ENCODE measurements at places on chromosomes 7 and 10.

DNA sequence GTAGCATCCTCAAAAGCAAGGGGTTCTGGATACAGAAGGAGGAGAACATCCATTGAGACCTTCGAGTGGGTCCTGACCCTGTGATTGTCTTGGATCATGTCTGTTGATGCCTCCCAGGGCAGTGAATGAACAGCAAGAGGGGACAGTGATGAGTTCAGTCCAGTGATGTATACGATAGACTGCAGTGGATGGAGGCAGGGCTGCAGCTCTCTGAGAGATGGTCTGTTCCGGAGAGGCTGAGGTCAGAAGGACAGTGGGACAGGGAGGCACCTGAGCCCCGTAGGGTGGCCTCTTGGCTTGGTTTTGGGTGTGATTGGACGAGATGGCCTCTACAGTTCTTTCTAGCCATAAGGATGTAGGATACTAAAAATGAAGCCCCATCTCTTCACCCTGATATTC, 280.4 kb downstream of the CAMK1D start:
- no peak overlapping the region for H3K27ac ChIP-seq
- DNase-seq, result no peak

GRCh38 chr10:116669832-116670644, 49.3 kb downstream of the PNLIPRP2 start:
- H3K27ac ChIP-seq, result no peak overlapping the region
- H3K4me3 ChIP-seq, result peak overlapping the region; percentile 68
- H3K4me1 ChIP-seq, result peaks cover 46% of the 10 kb centered on the region
- peaks cover 9% of the 10 kb centered on the region for H3K27me3 ChIP-seq
- peaks cover 7% of the 10 kb centered on the region for H3K36me3 ChIP-seq

- H3K36me3 ChIP-seq, result peaks cover 16% of the 10 kb centered on the region
- H3K4me1 ChIP-seq, result no peaks in the 10 kb centered on the region
- H3K27ac ChIP-seq, result no peak overlapping the region
- DNase-seq, result no peak
- no peaks in the 10 kb centered on the region for H3K27me3 ChIP-seq
These were observed 82.8 kb downstream of the GLCCI1 start for GRCh38 chr7:8051373-8051772.

DNA sequence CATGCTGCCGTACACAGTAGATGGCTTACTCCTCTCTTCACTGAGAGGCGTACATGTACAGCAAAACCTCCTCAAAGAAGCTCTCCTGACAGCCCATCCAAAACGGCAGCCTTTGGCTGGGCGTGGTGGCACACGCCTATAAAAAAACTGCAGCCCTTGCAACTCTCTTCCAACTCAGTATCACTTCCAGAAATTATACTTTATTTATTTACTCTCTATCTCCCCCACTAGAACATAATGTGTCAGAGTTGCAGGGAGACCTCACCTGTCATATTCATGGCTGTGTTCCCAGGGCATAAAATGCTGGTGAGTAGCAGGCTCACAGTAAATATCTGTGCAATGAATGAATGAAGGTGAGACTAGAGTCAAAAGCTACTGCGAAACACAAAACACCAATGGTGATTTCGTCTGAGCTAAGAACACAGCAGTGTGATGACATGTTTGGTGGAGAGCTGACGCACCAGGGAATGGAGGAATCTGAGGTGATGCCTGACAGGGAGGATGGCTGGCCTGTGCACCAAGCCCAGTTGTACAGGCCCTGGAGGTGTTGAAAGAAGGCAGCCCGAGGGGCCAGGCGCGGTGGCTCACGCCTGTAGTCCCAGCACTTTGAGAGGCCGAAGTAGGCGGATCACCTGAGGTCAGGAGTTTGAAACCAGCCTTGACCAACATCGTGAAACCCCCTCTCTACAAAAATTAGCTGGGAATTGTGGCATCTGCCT, 55.3 kb downstream of the COBL start:
- H3K27me3 ChIP-seq, result peaks cover 3% of the 10 kb centered on the region
- H3K36me3 ChIP-seq, result no peaks in the 10 kb centered on the region
- no peak overlapping the region for H3K4me3 ChIP-seq
- H3K27ac ChIP-seq, result no peak overlapping the region

DNA sequence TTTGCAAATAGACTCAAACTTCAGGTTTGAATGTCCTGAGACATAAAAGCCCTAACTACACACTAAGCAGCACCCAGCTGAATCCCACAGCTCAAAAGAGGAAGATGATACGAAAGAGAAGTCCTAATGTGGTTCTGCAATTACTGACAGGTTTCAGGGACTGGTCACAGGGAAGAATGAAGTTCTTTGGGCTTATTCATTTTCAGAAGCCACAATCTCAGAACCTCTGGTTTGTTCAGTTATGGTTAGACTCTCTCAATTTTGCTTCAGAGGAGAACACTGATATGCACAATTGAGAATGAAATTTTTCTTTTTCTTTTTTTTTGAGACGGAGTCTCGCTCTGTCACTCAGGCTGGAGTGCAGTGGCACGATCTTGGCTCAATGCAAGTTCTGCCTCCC, 94.6 kb upstream of the FAM180A start:
- no peak for DNase-seq
- H3K4me3 ChIP-seq, result no peak overlapping the region
- H3K27me3 ChIP-seq, result no peaks in the 10 kb centered on the region
- H3K4me1 ChIP-seq, result no peaks in the 10 kb centered on the region

DNA sequence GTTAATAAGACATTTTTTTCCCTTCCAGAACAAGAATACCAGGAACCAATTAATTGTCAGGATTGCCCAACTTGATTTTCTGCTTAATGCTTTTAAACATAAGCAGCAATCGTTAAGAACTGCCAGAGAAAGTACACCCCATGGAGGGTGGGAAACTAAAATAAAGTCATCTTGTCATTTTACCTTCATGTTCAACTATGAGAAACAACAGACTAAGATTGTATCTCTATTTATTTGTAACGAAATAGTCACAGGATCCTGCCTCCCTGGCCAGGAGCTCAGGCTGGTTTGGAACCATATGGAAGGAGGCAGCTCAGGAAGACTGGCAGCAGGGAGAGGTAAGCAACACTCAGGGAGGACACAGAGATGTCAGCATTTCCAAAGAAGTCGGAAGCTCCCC, 129.6 kb downstream of the TNS3 start:
- no peak for DNase-seq
- no peaks in the 10 kb centered on the region for H3K27me3 ChIP-seq
- no peaks in the 10 kb centered on the region for H3K36me3 ChIP-seq
- H3K4me1 ChIP-seq, result peaks cover 30% of the 10 kb centered on the region

GRCh38 chr7:133778472-133778871, 348.7 kb upstream of the LRGUK start:
- peaks cover 7% of the 10 kb centered on the region for H3K4me1 ChIP-seq
- H3K4me3 ChIP-seq, result no peak overlapping the region
- H3K36me3 ChIP-seq, result peaks cover 17% of the 10 kb centered on the region
- no peak for DNase-seq

- no peak for DNase-seq
- H3K36me3 ChIP-seq, result no peaks in the 10 kb centered on the region
- H3K4me1 ChIP-seq, result peaks cover 42% of the 10 kb centered on the region
- no peak overlapping the region for H3K4me3 ChIP-seq
These were observed 5.9 kb upstream of the GPER1 start for GRCh38 chr7:1081931-1082401.

- H3K27ac ChIP-seq, result no peak overlapping the region
- no peak for DNase-seq
- no peaks in the 10 kb centered on the region for H3K36me3 ChIP-seq
- H3K27me3 ChIP-seq, result no peaks in the 10 kb centered on the region
These were observed 361.1 kb upstream of the SHH start for GRCh38 chr7:156173346-156173745.

DNA sequence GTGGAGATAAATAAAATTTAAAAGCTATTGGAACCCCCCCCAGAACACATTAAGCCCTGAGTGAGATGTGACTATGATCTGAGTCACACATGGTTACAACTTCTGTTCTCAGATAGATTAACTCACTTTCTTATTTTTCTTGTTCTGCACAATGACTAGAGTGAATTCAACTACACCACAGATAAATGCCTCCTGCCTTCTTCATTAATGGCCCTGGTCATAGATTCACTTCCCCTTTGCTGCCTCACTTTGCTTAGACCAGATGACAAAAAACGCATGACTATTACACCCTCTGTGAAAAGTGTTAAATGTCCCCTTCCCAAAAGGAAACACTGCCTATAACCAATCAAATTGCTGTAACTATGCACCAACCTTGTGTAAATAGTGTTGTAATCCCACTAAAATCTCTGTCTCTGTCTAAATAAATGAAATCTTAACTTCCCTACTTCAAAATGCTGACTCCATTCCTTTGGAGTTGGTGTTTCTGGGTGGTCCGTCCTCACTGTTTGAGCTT, 49.4 kb downstream of the AKR1D1 start:
- H3K4me3 ChIP-seq, result no peak overlapping the region
- no peak overlapping the region for H3K27ac ChIP-seq
- H3K4me1 ChIP-seq, result peaks cover 11% of the 10 kb centered on the region
- no peak for DNase-seq

- DNase-seq, result no peak
- H3K27me3 ChIP-seq, result no peaks in the 10 kb centered on the region
- no peaks in the 10 kb centered on the region for H3K4me1 ChIP-seq
- H3K27ac ChIP-seq, result no peak overlapping the region
- H3K4me3 ChIP-seq, result no peak overlapping the region
These were observed 13.1 kb upstream of the TCAF1 start for GRCh38 chr7:143914938-143915652.

GRCh38 chr7:127751062-127751461, 99.1 kb downstream of the SND1 start:
- peaks cover 43% of the 10 kb centered on the region for H3K4me1 ChIP-seq
- H3K27me3 ChIP-seq, result no peaks in the 10 kb centered on the region
- no peak overlapping the region for H3K27ac ChIP-seq
- peaks cover 8% of the 10 kb centered on the region for H3K36me3 ChIP-seq
- DNase-seq, result no peak
- H3K4me3 ChIP-seq, result no peak overlapping the region

GRCh38 chr7:130365511-130366441, 14.5 kb upstream of the CPA1 start:
- H3K4me1 ChIP-seq, result peaks cover 42% of the 10 kb centered on the region
- no peak for DNase-seq
- H3K27me3 ChIP-seq, result no peaks in the 10 kb centered on the region
- peak overlapping the region; percentile 72 for H3K27ac ChIP-seq
- peaks cover 4% of the 10 kb centered on the region for H3K36me3 ChIP-seq
- no peak overlapping the region for H3K4me3 ChIP-seq

DNA sequence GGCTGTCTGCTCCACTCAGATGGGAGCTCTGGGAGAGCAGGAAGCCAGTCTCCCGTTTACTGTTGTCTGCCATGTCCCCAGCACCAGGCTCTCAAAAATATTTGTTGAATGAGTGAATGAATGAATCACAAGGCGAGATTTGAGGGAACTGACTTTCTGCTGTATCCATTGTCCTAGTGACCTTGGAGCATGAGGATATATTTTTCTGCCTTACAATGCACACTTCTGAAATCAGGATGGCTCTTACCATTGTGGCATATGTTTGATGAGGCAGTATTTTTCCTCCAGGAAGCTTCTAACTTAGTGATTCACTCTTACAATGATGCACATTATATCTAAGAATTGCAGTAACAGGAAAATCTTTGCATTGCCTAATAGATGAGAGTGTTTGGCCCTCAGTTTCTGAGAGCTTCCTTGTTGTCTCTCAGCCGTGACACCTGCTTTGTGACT, 136.4 kb downstream of the RPS24 start:
- DNase-seq, result no peak
- peaks cover 20% of the 10 kb centered on the region for H3K4me1 ChIP-seq
- no peak overlapping the region for H3K27ac ChIP-seq
- no peak overlapping the region for H3K4me3 ChIP-seq
- H3K27me3 ChIP-seq, result no peaks in the 10 kb centered on the region

- peaks cover 32% of the 10 kb centered on the region for H3K4me1 ChIP-seq
- peak; percentile 49 for DNase-seq
- H3K36me3 ChIP-seq, result no peaks in the 10 kb centered on the region
- peaks cover under 1% of the 10 kb centered on the region for H3K27me3 ChIP-seq
- H3K27ac ChIP-seq, result no peak overlapping the region
These were observed 12.3 kb downstream of the DDC start for GRCh38 chr7:50552921-50553320.

GRCh38 chr7:9091282-9091681, 657.9 kb downstream of the NXPH1 start:
- no peak overlapping the region for H3K4me3 ChIP-seq
- no peaks in the 10 kb centered on the region for H3K27me3 ChIP-seq
- H3K36me3 ChIP-seq, result no peaks in the 10 kb centered on the region
- no peak for DNase-seq

GRCh38 chr10:112517451-112517862, 70.4 kb downstream of the VTI1A start:
- H3K4me1 ChIP-seq, result no peaks in the 10 kb centered on the region
- H3K27me3 ChIP-seq, result no peaks in the 10 kb centered on the region
- peaks cover 3% of the 10 kb centered on the region for H3K36me3 ChIP-seq
- no peak overlapping the region for H3K27ac ChIP-seq

DNA sequence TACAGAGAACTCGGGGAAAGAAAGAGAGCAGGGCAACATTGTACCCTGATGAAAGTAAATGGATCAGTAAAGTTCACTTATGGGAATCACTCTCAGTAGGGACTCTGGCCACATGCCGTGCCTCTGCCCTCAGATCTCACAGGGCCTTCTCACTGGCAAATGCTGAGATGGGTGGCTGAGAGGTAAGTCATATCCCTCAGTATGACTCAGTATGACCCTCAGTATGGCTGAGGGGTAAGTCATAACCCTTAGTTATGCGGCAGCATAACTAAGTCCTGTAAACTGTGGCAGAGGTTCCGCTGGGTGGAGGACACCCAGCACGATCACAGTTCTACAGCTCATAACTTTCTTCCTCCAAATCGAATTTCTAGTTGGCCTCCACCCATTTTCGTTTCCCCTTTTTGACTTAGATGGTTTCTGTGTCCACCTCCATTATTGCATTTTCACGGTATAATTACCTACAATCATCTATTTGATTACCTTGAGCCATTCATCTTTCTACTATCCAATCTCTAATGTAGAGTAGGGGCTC, 26.5 kb upstream of the WNT16 start:
- H3K4me1 ChIP-seq, result peaks cover 6% of the 10 kb centered on the region
- H3K36me3 ChIP-seq, result no peaks in the 10 kb centered on the region
- H3K4me3 ChIP-seq, result no peak overlapping the region
- no peak for DNase-seq
- H3K27me3 ChIP-seq, result no peaks in the 10 kb centered on the region
- no peak overlapping the region for H3K27ac ChIP-seq

DNA sequence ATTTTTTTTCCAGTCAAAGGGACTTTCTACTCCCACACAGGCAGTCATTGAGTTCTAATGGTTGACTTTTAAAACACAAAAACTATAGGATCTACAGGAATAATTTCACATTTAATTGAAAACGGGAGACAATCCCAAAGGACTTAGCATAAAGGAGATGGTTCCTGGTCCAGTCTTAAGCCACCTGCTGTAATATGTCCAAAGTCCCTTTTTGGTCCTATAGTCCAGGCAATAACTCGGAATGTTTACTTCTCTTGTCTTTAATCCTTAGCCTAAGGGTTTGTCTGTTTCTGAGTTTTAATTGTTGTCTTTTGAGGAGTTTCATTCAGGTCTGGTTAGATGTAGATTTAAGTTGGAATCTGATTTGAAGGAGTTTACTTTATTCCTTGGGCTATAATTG, 184.9 kb downstream of the BAMBI start:
- peaks cover 12% of the 10 kb centered on the region for H3K4me1 ChIP-seq
- H3K27ac ChIP-seq, result no peak overlapping the region
- no peak overlapping the region for H3K4me3 ChIP-seq
- H3K27me3 ChIP-seq, result peaks cover 2% of the 10 kb centered on the region

- DNase-seq, result no peak
- H3K4me1 ChIP-seq, result peaks cover 20% of the 10 kb centered on the region
- H3K27me3 ChIP-seq, result no peaks in the 10 kb centered on the region
- no peak overlapping the region for H3K4me3 ChIP-seq
- no peak overlapping the region for H3K27ac ChIP-seq
- H3K36me3 ChIP-seq, result no peaks in the 10 kb centered on the region
These were observed 75.4 kb upstream of the POM121L12 start for GRCh38 chr7:52959878-52960660.

All from neural crest cell (in vitro differentiated cells).